ENCODE measurements at places on chromosomes 2 and 18.

DNA sequence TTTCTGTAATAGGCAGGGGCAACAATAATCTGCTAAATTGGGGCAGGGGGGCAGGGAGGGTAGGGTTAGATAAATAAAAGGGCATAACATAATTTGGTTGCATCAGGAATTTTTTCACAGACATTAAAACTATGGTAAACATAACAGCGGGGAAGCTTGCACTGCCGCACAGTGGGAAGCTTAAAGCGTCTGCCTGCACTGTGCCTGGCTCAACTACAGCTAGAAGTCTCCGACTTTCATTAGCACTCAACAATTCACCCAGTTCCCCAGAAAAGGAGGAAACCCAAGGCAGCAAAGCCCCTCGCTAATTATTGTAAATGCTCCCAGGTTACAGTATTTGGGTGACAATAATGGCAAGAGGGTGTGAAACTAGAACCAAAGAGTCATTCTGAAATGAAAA, 562.9 kb downstream of the ARHGAP15 start:
- DNase-seq = no peak

GRCh38 chr2:60152226-60152833, 401.1 kb downstream of the BCL11A start:
- no peak for DNase-seq

GRCh38 chr2:27857417-27858172, 32.6 kb downstream of the RBKS start:
- no peak for DNase-seq

DNA sequence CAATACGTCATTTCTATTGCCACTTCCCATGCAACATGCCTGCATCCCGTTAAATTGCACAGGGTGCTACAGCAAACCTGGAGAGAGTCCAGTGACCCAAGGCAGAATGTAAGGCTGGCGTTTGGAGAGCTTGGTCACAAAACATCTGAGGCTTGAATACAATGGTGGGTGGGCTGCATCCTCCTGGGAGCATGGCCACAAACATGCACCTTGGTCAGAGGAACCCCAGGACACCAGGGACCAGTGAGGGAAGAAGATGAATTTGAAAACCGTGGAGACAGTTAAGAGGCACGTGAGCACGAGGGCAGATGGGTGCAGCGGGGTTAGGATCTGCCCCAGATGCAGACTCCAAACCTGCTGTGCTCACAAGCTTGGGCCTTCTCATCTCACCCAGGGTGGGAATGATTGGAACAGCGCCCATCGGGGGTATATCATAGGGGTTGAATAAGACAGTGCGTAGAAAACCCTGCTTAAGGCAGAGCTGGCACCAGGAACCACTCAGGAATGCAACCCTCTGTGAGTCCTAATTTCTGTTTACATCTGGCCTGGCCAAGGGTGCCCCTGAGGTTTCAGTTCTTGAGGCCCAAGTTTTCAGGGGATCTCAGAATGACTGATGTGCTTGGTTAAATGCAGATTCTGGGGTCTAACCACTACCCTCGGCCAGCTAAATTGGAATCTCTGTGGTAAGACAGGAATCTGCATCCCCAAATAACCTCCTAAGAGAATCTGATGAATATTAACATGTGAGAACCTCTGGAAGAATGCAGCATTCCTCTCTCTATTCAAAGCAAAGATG, 97.2 kb downstream of the ARL4C start:
- DNase-seq = no peak

GRCh38 chr2:139271879-139272278, 491.7 kb upstream of the NXPH2 start:
- DNase-seq = no peak

- DNase-seq = no peak
Observed at GRCh38 chr2:173986805-173987204, 21.6 kb upstream of the SP3 start.

DNA sequence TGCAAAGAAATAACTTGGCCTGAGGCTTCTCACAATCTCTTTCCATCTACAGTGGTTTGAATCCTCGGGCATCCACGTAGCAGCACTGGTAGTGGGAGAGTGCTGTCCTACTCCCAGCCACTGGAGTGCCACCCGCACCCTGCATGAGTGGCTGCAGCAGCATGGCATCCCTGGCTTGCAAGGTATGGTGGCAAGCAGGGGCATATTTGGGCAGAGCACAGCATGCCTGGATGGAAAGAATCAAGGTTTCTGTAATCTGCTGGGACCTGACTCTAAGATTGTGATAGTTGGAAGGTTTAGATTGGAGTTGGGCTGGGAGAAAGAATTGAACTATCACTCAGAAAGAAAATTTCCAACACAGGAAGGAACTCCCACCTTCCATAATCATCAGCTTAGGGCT, 4.0 kb downstream of the CAD start:
- no peak for DNase-seq

GRCh38 chr2:72363406-72363805, 215.7 kb upstream of the CYP26B1 start:
- DNase-seq = no peak

- DNase-seq = no peak
Observed at GRCh38 chr2:2057125-2057721, 273.9 kb downstream of the MYT1L start.

DNA sequence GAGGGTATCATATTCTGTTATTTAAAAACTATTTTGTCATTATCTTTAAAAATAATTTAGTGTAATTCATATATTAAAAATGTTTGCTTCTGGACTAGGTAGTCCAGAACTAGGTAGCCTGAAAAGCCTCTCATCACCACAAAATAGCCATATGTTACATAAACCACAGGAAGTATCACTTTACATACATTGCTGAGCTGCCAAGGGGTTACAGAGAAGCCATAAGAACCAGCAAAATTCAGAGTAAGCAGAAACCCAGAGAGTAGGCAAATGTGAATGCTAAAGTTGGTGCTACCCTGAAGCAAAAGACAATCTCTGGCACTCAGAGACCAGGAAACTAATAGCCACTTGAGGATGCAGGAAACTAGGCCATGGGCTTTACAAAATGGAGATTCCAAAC, 60.9 kb downstream of the LOXHD1 start:
- DNase-seq = no peak

DNA sequence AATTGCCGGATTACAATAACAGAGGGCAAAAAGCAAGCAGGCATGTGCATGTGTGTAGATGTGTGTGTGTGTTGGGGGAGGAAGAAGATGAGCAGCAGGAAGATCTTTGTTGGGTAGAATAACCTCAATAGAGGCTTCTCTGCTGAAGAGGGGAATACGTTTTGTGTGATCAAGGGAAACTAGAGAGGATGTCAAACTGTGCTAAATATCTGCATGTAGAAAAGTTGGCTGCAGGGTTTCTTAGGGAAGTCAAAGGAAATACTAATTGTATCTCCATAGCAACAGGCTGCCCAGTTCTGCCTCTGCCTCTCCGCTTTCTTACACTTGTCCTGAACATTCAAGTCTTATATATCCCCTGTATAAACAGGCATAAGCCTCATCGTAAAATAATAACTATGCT, 190.1 kb upstream of the RND3 start:
- no peak for DNase-seq

GRCh38 chr18:1585881-1586488, 681.3 kb downstream of the ADCYAP1 start:
- no peak for DNase-seq
